ENCODE measurements at places on chromosomes 6 and 20. TPM values are rescaled to one million over a fixed set of nuclear protein-coding genes. Genes with fewer than 3 reads are reported as not detected.

The BPIFA2 gene
- not detected for total RNA-seq

The SLCO4A1 gene
- 8.4 TPM for total RNA-seq

The MUCL3 gene
- total RNA-seq: 0.06 TPM

The C6orf52 gene
- 1.1 TPM for total RNA-seq

The SEL1L2 gene
- total RNA-seq: not detected

The THBS2 gene
- not detected for total RNA-seq

The FRS3 gene
- 2.8 TPM for total RNA-seq

The VWA7 gene
- 2.0 TPM for total RNA-seq

All from A549 treated with CORT108297 at 1 μM for 4 hours (cell line).